ENCODE measurements at places on chromosomes 1 and 21.

DNA sequence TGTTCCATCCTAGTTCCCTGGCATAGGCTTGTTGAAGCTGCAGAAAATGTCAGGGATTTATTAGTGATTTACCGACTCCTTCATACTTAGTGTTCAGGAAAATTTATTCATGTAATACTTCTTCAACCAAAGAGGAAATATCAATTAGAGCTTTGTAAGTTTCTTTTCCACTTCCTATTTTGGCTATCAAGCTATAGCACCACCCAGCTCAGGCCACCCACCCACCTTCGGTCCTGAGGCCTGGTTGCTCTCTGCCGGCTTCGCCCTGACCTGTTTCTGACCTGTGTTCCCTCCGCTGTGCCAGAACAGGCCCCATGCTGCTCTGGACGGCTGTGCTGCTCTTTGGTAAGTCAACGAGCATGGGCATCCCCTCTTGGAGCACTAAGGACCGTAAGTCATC is at the start of gene FCRL6:
Gene FCRL6 (plus strand): TSS at position 250 of the 400 bp plus-strand sequence. CDS start 65 bp downstream, at position 315.
- no peak for DNase-seq

- peak; percentile 73 for DNase-seq
Measured at GRCh38 chr1:110412576-110412975, 5.1 kb upstream of the LAMTOR5 start.

DNA sequence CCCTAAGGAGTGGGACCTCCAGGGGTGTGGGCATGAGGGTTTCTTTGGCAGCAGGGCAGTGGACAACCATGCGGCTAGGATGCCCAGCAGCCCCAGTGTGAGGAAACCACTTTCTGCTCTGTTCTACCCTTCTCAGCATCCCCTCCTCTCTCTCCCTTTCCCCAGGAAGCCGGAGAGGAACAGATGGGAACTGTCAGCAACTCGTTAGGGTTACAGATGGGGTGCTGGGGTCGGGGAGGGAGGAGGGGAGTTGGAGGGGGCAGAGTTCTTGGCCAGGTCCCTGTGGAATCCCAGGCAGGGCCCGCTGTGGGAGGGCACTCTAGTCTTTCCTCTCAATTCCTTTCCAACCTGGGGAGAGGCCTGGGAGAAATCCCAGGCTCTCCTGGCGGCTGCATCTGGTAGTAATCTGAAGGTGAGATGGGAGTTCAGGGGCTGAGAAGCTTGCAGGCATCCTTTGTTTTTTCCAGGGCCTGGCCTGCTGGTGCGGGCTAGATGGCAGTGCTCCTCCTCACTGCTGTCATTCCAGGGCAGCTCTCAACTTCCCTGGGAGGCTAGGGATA is 93.9 kb upstream of the CSF3R start:
- DNase-seq: no peak

DNA sequence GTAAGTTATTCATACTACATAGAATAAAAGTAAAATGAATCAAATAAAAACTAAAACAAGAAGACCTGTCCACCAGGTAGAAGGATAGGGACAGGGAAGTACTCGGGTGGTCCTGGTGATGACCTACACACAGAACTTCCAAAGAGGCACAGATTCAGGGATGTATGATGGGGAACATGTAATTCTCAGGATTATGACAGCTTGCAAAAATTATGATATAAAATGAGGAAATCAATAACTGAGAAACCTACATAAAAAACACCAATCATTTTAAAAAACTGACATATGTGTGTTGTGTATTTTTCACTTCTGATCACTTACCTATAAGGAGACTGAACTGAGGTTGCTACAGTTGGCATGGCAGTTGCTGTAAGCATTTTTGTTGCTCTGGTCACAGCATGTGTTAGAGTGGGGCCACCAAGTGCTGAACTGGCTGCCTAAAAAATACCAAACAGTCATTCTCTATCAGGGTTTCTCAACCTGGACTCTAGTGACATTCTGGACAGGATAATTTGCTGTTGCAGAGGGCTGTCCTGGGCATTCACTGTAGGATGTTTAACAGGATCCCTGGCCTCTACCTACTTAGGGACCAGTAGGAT is 73.8 kb downstream of the USP24 start:
- DNase-seq: no peak

DNA sequence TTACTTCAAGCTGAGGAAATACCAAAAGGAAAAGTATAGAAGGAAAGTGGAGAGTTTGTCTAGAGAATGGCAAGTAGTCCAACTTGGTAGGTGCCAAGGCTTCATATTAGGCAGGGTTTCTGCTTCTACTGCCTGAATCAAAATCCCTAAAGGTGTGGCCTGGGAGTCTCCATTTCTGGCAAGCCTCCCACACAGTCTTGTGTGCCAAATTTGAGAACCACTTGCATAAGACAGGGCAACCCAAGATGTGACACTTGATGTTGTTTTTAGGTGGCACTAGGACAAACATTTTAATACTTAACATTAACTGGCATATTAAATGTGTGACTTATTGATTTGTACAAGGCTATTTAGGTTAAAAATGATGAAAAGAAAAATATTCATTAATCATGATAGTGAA is 60.1 kb downstream of the ATG4C start:
- DNase-seq: no peak

GRCh38 chr1:55289042-55289441 is 73.9 kb upstream of the USP24 start:
- DNase-seq: no peak

DNA sequence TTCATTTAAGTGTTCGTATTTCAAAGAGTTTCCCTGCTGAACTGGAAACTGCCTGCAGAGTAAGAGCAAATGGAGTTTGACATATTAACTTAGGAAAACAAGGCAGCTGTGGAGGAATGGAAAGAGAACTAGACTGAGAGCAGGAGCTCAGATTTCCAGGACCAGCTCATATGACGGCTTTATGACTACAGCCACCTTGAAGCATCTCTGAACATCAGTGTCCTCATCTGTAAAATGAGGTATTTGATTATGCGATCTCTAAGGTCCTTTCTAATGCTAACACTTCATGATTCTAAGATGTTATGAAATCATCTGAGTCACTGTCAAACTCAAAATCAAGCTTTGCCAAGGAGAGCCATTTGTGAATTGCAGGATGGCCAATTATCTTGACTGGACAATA is 112.3 kb downstream of the PRRX1 start:
- no peak for DNase-seq

DNA sequence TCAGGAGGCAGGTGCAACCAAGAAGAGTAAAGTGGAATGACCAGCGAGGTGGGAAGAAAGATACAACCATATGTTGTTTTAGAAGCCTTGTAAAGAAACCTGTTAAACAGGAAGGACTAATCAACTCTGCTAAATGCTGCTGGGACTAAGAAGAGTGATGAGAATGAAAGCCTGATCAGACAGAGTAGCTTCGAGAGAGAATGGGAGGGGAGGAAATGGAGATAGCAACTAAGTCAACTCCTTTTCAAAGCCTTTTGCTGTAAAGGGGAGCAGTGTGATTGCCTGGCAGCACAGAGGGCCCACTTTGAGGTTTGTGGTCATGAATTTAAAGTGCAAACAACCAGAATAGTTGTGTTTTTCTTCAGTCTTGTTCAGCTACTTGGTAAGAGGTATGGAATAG is 31.4 kb downstream of the SLC30A7 start:
- DNase-seq: no peak

- no peak for DNase-seq
Measured at GRCh38 chr1:173015629-173016028, 35.1 kb downstream of the TNFSF18 start.

- DNase-seq: no peak
Measured at GRCh38 chr21:37370152-37371040, 3.8 kb downstream of the DYRK1A start.

GRCh38 chr1:153778051-153778823 is 3.0 kb downstream of the SLC27A3 start:
- no peak for DNase-seq

DNA sequence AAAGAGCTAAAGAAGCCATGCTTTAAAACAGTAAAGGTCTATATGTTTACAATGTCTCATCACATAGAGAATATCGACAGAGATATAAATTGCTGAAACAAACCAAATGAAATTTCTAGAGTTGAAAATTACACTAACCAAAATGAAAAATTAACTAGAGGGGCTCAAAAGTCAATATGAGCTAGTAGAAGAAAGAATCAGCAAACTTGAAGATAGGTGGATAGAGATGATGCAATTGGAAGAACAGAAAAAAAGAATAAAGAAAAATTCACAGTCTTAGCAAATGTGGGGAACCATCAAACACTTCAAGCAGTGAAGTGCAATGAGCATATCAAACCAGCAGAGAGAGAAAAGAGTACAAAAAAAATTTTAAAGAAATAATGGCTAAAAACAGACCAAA is 24.1 kb upstream of the DSCAM start:
- no peak for DNase-seq
